ENCODE measurements at places on chromosomes 7 and 10. TPM values are rescaled to one million over a fixed set of nuclear protein-coding genes. Genes with fewer than 3 reads are reported as not detected.

FANK1 gene
- total RNA-seq, result 11.3 TPM

TBX20 gene
- total RNA-seq, result not detected

MAT1A gene
- not detected for total RNA-seq

CDHR3 gene
- total RNA-seq, result 6.7 TPM

NME8 gene
- total RNA-seq, result not detected

MOGAT3 gene
- total RNA-seq, result not detected

ZNF316 gene
- 17.3 TPM for total RNA-seq

ANKRD2 gene
- 0.46 TPM for total RNA-seq

MDH2 gene
- total RNA-seq, result 61.4 TPM

PARD3 gene
- 76.4 TPM for total RNA-seq
